ENCODE measurements at places on chromosomes 6 and 20.
A peak's percentile ranks its signal among the peaks of the same experiment; 100 is the strongest.

DNA sequence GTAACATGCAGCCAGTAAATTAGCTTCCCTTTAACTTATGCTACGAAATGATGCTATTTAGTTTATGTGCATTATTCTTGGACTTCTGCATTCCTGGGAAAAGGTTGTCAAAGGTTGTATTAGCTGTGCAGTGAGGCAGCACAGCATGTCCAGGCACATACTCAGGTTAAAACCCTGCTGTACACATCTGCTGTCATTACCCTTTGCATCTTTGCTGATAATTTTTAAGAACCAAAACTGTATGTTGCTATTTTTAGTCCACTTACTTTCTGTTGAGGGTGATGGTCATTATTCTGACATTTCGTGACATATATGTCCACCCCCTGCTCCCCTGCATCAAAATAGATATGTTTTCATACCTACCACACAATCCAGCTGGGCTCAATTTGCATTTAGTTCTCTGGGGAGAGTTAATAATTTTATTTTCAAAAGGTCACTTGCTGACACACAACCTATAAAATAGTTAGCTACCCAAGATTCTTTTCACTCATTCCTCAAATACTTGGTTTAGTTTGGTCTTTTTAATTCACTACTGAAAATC is 142.5 kb upstream of the SPACA1 start:
- DNase-seq = no peak

DNA sequence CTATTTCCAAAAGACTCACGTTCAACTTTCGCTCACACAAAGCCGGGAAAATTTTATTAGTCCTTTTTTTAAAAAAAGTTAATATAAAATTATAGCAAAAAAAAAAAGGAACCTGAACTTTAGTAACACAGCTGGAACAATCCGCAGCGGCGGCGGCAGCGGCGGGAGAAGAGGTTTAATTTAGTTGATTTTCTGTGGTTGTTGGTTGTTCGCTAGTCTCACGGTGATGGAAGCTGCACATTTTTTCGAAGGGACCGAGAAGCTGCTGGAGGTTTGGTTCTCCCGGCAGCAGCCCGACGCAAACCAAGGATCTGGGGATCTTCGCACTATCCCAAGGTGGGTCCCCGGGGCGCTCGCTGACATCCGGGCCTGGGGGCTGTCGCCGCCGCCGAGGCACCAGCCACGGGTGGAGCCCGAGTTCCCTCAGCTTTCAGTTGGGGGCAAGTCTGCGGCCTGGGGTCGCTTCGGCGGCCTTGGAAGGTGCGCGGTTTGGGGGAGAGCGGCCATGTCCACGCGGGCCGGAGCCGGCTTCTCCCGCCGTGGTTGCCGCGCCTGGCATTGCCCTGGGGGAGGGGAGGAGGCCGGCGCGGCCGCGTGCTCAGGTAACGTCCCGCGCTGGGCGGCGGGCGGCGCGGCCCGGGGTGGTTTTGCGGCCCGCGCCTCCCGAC is 429 bp downstream of the AMD1 start:
- DNase-seq = peak; percentile 34

DNA sequence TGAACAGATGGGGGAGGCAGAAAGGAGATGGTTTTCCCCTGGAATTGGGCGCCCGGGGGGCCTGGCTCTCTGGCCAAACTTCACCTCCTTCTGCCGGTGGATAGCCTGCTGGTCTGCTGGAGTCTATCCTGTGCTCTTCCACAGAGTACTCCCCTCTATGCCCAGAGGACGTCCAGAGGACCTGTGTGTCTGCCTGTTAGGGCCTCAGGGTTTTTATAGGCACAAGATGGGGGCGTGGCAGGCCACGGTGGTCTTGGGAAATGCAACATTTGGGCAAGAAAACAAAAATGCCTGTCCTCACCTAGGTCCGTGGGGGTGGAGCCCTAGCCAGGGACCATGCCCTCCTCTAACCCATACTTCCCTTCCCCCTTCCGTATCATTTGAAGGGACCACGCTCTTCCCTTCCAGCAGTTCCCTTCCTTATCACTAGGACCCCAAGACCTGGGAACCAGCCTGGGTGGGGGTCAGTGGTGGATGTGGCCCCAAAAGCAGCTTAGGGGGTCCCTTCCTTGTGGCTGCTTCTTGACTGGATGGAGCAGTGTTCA is 53.6 kb upstream of the ZNF337 start:
- no peak for DNase-seq

DNA sequence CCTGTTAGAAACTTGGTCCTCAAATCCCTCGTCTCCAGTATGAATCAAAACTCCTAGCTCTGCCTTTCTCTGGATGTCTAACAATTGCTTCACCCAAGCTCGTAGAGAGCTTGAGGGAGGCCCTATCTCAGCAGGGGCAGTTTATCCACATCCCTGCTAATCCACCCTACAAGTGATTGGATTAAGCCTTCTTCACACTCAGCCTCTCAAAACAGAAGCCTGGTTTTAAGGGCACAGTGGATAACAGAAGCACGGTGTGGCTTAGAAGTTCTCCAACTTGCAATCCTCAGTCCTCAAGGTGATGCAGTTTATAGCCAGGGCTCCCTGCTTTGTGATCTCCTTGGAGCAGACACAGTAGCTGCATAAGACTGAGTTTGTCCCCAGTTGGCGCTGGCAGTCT is 383.9 kb downstream of the KIF16B start:
- DNase-seq = no peak

DNA sequence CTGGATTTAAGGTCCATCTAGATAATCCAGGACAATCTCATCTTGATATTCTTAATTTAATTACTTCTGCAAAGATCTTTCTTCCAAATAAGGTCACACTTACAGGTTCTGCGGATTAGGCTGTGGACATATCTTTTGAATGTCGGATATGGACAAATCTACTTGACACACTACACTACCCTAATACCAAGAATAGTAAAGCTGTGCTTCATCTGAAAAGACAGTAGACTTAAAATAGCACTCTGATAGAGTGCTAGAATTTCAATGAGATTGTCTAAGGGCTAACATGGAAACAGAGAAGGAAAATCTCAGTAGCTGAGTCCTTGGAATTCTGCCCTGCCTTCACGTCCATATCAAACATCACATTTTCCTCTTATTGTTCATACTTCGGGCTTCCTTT is 1238.0 kb downstream of the EPHA7 start:
- DNase-seq = no peak

- DNase-seq = no peak
Observed at GRCh38 chr20:47508278-47508677, 6.6 kb downstream of the NCOA3 start.

- no peak for DNase-seq
Observed at GRCh38 chr6:49233483-49233882, 229.6 kb downstream of the MMUT start.

- DNase-seq = no peak
Observed at GRCh38 chr20:47773371-47773786, 11.9 kb downstream of the SULF2 start.

- no peak for DNase-seq
Observed at GRCh38 chr6:169490830-169491229, 211.0 kb downstream of the WDR27 start.

DNA sequence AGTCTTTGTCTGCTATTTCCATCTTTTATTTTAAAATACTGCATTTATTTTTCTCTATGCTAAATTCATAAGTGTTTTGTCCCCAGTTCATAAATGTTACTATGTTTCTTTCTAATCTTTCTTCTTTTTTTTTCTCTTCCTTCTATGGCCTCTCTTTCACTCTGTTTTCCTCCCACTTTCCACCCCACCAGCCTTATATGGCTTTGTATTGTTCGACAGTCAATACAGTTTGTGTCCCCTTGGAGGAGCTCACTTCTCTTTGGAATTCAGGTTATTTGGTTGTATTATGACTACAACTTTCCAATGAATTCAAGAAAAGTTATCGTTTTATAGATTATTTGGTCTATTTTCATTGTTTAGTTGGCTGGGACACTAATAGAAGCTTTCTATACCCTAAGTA is 393.5 kb downstream of the NKAIN2 start:
- DNase-seq = peak; percentile 35

GRCh38 chr20:32519381-32519730 is 65.8 kb downstream of the NOL4L start:
- DNase-seq = no peak

- no peak for DNase-seq
Observed at GRCh38 chr6:89154131-89154530, 8.3 kb downstream of the PM20D2 start.

- peak; percentile 61 for DNase-seq
Observed at GRCh38 chr6:24524805-24525204, 30.0 kb downstream of the ALDH5A1 start.

GRCh38 chr6:144745439-144745838 is 460.3 kb downstream of the UTRN start:
- DNase-seq = peak; percentile 40

GRCh38 chr20:57959018-57959417 is 249.2 kb upstream of the PMEPA1 start:
- no peak for DNase-seq

DNA sequence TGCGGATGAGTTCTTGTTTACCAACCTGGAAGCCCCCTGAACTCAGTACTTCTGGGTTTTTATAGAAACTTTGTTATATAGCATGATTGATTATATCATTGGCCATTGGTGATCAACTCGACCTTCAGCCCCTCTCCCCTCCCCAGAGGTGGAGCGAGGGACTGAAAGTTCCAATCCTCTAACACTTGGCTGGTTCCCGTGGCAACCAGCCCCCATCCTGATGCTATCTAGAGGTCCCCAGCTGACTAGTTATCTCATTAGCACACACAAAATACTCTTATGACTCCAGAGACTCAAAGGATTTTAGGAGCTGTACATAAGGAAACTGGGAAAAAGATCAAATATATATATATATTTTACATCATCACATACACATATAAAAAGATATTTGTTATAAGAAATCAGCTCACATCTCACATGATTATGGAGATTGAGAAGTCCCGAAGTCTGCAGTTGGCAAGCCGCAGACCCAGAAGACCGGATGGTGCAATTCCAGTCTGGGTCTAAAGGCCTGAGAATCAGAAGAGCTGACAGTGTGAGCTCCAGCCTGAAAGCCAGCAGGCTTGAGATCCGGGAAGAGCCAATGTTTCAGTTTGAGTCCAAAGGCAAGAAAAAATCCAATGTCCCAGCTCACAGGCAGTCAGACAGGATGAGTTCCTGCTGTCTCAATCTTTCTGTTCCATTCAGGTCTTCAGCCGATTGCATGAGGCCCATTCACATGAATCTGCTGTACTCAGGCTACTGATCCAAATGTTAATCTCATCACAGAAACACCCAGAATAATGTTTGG is 179.3 kb upstream of the DTNBP1 start:
- no peak for DNase-seq

DNA sequence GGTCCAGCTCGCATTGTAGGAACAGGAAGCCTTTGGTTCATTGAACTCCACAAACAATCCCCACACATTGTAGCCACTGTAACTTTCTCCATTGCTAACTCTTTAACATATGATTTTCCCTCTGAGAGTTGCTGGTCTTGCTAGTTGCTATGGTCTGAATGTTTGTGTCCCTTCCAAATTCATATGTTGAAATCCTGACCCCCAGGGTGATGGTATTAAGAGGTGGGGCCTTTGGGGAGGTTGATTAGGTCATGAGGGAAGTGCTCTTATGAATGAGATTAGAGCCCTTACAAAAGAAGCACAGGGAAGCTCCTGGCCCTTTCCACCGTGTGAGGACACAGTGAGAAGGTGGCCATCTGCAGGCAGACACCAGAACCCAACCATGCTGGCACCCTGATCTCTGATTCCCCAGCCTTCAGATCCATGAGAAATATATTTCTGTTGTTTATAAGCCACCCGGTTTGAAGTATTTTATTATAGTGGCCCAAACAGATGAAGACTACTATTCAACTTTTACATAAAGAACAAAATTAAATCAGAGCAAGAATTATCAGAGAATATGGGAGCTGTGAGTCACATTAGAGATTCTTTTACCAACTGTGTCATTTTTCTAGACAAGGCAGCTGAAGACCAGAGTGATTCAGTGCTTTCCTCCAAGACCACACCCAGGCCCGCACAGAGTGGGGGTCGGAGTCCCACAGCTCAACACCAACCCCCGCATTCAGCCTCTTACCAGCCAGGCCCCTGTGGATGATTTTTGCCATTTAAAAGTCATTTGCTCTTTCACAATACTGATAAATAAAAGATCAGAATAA is 143.0 kb downstream of the SAMD5 start:
- DNase-seq = no peak

DNA sequence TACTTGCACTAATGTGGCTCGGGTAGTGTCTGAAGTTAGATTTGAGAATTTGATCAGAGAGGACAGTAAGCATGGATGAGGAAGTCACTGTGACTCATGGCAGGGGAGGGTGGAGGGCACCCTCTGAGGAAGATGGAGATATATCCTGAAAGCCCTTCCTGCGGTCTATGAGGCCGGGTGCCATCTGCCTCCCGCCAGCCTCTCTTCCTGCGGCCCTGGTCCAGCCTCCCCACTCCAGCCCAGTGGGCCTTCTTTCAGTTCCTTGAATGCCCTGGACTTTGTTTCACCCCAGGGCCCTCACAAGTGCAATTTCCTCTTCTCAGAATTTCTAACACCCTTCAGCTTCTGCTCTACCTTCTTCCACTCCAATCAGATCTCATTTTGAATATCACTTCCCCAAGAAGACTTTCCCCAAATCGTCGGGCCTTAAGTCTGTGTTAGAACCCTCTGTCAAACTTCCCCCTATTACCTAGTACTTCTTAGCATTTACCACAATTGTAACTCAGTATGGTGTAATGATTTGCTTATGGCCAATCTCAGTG is 20.2 kb upstream of the TNFAIP3 start:
- DNase-seq = no peak

GRCh38 chr6:130811932-130812331 is 15.3 kb upstream of the SMLR1 start:
- DNase-seq = no peak

DNA sequence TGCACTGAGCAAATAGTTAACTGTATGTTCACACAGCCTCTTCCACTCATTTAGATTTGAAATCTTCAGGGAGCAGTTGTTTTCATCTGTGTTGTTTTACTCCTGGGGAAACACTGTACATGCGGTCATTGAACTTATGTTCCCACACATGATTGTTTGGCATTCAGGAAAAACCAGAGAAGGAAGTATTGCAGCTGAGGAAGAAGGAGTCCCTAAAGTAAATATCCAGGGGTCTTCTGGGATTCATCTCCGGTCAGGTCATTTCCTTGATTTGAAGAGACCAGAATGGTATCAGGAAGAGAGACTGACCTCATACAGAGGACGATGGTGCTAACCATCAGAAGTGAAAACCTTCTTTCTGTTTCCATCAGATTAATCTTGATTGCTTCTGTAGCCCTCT is 52.5 kb downstream of the DCBLD1 start:
- no peak for DNase-seq

GRCh38 chr6:105270511-105270910 is 90.7 kb upstream of the POPDC3 start:
- no peak for DNase-seq

GRCh38 chr6:139448051-139448649 is 73.7 kb upstream of the CITED2 start:
- DNase-seq = no peak

DNA sequence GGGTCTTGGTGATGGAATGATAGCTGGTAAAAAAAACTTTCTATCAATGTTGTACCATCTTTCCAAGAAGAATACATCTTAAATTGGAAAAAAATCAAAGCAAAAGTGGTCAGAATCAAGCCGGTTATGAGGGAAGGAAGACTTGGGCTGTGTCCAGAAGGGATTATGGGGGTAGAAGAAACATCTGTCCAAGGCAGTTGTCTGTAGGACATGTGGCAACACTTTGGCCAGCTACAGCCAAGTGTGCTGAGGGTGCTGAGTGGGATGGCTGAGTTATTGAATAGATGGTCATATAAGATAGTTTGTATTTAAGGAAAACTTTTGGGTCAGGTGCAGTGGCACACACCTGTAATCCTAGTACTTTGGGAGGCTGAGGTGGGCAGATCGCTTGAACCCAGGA is 38.4 kb downstream of the INSM1 start:
- no peak for DNase-seq

GRCh38 chr6:85551264-85551663 is 42.4 kb downstream of the SNX14 start:
- DNase-seq = no peak
